ENCODE measurements at places on chromosomes 5 and 9.

DNA sequence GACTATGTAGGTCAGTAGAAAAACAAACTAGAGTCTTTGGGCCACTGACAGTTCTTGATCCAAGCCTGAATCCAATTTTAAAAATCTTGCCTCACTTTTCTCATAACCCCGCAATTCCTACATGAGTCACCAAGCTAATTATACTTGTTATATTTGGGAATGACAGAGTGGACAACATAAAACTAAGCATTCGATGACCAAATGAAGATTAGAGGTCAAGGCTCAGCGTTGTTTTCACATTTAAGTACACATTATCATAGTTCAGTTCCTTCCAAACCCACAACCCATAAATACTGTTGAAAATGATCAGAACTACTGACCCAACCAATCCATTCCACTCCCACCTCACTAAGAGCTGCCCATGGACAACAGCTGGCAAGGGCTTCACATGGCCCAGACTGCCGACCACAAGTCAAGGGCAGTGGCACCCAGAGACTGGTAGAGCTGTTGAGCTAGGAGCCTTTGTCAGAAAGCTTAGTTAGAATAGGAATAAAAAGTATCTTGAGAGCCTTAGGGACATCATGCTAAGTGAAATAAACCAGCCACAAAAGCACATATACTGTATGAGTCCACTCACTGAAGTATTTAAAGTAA, 64.2 kb downstream of the MYO10 start:
- no peak for DNase-seq

DNA sequence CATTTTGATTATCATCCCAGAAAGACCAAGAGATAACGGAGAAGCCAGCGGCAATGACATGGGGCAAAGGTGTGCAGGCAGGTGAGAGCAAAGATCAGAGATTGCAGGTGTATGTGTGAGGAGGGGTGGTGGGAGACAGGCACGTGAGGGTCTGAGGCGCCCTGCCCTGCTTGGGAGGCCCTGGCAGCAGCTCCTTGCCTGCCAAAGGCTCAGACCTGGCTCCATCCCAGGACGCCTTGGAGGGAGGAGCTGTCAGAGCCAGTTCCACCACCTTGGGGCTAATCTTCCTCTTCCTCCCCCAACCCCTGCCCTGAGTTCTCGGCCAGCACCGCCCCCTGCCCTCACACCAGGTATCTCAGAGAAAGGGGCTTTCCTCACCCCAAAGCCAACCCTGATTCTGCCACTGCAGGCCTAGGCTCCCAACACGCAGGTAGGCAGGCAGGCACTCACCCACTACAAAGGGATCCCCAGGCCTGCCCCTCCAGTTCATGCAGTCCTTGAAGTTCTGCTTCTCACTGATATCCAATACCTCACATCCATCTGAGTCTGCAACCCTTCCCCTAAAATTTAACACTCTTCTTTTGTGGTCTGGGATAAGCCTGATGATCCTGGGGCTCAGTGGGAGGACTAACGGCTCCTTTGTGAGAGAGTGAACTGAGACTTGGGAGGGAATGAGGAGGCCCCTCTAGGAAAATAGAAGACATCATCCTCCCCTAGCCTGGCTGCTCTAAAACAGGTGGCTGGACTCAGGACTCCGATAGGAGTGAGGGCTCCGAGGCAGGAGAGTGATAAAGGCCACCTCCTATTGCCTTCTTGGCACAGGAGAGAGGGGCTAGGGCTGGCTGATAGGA, 1.8 kb downstream of the AQP3 start:
- no peak for DNase-seq

- no peak for DNase-seq
These were observed 887.1 kb downstream of the MAT2B start for GRCh38 chr5:164392531-164392930.

- DNase-seq, result no peak
These were observed 23.9 kb downstream of the TPPP start for GRCh38 chr5:669111-669841.

DNA sequence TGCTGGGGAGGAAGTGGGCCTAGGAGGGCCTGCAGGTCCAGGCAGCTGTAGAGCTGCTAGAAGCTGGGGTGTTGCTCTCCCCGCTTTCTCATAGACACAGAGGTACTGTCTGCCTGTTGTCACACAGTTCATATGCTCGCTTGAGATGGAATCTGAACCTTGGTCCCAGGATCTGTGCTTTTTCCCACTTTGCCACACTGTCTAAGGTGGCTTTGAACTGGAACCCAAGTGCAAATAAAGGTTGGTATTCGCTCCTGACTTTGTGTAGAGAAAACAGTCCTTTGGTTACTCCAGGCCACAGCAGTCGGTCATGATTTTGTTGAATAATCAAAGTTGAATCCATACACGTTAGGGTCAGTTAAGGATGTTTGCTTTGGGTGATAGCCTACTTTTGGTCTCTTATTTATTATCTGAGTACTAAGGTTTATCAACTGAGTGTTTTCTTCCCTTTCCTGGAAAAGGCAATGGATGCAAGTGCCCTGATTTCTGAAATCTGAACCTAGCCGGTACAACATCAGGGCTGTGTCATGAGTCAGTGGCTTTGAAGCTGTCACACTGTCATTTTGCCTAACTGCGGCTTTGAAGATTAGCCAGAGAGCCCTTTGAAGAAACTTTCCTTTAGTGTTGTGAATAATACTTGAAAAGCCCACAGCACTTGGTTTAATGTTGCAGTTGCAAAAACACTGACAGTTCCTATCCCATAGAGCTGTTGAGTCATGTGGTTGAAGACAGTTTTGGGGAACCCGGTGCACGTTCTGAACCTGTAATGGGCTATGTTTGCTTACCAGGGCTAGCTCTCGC, 41.3 kb downstream of the HABP4 start:
- DNase-seq, result no peak

GRCh38 chr9:10875752-10876151, 262.9 kb upstream of the PTPRD start:
- DNase-seq, result no peak

DNA sequence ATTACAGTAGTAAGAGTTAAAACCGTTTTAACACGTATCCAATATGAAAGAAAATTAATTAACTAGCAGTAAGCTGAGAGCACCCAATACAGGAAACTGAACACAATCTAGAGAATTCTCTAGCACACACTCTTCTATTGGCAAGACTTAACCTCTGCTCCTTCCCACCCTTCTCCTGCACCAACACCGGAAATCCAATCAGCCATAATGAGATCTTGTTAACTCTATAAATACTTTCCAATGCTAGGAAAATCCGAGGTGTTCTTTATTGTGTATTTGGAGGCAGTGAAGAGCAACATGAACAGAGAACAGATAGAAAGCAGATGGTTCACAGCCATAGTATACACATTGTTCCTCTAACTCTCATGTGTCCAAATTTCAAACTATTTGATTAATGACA, 591.7 kb downstream of the CETN3 start:
- no peak for DNase-seq

DNA sequence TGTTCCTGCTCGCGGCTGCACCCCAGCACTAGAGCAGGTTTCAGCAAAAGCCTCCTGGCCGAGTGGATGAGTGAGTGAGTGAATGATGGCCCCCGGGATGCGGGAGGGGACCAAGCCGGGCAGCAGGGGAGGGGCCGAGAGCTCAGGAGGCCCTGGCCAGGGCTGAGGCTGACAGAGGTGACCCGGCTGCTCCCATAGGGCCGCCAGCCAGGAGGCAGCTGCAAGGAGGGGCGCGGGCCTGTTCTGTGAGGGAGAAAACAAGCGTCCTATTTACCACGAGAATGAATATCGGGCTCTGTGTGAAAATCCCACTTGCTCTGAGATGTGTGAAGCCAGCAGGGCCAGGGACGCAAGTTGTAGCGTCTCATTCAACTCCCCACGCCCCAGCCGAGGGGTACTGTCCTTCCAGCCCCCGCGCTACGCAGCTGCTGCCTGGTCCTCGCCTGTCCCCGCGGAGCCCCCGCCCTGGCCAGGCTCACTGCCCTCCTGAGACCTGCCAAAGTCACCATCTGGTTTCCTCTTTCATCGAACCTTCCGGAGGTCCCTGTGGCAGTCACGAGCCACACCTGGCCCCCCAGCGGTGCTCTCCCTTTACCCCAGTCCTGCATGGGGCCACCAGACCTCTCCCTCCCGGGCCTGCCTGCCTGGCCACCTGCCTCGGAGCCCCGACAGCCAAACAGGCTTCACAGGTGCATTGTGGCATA, 38.8 kb downstream of the RASGEF1C start:
- no peak for DNase-seq

DNA sequence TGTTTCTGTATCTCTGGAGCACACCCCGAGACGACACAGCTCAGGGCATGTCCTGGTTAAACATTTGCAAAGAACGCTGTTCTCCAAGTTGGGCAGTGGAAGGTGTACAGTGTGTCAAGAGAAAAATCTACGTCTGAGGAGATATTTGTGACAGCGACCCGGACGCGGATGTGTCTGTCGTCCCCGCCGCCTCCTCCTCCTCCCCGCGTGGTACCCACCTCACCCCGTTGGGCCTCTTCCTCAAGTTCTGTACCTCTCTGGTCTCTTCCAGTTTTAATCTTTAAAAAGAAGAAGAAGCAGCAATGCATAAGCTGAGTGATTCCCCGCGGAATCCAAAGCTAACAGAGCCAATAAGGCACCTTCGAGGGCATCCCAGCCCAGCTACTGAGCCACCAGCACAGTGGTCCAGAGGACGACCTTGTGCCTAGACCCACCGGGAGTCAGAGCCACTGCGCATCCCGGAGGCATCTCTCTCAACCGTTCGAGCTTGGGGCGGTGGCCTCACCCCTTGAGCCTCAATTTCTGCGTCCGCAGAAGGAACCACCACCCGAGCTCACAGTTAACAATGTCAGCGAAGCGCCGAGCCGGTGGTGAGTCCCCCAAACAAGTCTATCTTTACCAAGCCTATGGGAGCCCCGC, 467 bp downstream of the C9orf78 start:
- no peak for DNase-seq

DNA sequence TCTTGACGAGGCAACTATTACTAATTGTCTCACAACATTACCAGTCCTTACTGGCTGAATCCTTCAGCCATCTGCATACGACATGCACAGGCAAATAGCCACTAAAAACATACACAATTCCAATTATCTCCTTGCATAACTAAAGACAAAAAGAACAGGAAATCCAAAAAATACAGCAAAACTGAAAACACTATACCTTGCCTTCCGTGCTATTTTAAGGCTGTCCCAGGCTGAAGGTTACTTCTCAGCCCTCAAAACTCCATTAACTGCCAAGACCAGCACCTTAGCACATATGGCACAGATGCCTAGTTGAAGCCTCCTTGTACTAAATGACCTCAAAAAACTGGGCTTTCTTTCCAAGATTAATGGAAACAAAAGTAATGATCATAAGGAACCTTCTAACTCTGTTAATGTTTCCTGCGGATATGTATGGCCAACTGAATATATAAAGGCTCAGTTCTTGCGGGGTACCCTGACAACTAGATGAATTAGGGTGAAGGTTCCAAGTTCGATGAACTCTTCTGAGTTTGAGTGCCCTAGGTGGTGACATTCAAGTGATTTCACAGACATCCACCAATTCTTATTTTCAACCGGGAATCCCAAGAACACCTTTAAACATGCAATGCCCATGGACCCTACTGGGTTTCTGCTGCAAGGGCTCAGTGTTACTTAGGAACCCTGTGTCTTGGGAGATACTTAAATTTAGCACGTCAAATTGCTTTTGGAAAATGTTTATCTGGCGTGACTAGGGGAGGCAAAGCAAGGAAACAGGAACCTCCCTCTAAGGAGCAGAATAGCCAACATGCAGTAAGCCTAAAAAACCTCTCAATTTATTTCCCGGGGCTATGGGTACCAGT, 455.3 kb downstream of the RAB3C start:
- DNase-seq, result no peak

- no peak for DNase-seq
These were observed 585.8 kb upstream of the SEMA6A start for GRCh38 chr5:117160391-117160790.

- no peak for DNase-seq
These were observed 1926.3 kb upstream of the WWC1 start for GRCh38 chr5:166365164-166365563.

DNA sequence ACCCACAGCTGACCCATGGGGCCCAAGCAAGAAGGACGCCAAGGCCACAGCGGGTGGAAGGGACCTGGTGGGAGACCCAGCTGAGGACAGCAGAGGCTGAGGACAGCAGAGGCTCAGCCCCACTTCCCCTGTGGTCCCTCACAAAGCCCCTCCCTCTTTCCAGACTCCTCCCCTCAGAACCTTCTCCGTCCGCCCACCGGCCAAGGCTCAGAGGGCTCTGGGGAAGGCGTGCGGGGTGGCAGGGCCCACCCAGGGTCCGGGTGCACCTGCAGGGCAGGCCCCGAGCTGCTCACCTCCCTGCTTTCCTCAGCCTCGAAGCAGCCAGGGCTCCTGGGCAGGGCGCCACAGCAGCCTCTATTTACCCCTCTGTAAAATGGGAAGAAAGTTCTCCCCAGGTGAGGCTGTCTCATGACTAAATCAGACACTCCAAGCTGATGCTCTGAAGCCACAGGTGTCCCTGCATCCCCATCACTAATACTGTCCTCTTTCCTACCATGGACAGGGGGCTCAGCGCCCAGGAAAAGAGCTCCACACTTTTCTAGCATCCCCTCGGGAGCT, 137.9 kb upstream of the PPP1R26 start:
- no peak for DNase-seq

DNA sequence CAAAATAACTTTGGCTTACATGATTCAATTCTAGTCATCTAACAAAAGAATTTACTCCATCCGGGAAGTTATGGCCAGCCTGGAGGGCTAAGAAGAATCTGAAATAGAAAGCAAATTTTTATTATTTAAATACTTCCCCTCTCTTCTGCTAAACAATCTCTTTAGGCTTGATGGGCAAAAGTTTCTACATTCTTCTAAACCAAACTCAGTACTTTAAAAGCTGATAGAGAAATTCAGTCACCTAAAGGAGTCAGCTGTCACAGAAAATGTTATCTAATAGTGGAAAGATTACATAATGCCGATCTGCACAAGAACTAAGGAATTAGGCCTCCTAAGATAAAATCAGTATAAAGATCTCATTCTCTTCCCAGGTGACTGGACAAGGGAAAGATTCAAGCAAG, 32.4 kb downstream of the GNAQ start:
- no peak for DNase-seq

DNA sequence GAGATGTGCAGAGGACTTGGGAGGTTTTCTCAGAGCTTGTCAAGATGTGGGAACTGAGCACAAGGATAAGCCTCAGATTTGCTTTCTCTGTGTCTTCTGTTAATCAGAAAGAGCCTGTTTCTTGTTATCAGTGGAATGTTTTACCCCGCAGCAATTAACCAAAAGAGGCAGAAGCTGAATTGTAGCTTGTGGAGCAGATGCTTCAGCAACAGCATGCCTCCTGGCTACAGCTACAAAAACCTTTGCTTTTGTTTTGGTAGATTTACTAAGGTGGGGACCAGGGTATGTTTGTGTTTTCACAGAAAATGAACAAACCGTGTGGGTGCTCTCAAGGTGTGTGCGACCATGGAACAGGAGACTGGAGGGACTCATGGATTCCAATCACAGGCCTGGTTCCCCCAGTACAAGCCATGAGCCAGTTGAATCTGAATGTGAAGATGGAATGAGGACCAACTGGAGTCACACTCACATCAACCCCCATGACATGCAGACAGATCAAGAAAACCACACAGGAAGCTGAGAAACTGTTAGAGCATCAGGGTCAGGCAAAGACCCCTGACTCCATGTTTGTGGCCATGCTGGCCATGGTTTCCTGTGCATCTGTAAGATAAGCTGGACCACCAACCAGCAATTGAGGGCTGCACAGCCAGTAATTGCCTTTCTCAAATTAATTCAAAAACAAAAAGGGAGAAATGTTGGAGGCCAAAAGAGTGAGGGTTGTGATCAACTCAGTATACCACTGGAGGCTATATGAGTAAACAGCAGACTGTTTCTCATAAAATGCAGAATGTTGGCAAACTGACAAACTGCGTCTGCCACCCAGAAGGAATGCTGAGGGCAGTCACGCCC, 6.9 kb downstream of the UGT3A2 start:
- DNase-seq, result no peak

GRCh38 chr9:94622087-94622800, 17.1 kb downstream of the FBP1 start:
- no peak for DNase-seq
